CD4-positive, alpha-beta T cell treated with Interleukin-21 for 1 hour (primary cell): ENCODE measurements at places on chromosomes 12 and 14.
A peak's percentile ranks its signal among the peaks of the same experiment; 100 is the strongest.

DNA sequence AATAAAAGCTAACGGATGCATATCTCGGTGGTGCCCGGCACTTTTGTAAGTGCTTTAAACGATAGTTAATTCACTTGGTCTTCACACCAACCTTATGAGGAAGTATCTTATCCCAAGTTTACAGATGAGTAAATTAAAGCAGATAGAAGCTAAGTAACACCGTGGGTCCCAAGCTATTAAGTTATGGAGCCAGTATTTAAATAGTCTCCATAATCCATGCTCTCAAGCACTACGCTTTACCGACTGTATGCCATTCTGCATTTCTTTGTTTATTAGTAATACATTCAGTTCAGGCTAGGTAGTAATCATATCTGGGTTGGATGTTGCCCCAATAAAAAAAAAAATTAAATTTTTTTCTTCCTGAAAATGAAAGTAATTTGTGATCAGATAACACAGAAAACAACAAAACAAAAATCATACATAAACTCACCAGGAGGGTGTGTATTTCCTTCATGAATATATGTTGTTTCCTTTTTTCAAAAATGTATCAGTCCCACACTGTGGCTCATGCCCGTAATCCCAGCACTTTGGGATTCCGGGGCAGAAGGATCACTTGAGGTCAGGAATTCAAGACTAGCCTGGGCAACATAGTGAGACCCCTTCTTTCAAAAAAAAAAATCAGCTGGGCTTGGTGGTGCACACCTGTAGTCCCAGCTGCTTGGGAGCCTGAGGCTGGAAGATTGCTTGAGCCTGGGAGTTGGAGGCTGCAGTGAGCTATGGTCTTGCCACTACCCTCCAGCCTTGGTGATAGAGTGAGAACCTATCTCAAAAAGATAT is 1.4 kb upstream of the M6PR start:
- DNase-seq: peak; percentile 62

DNA sequence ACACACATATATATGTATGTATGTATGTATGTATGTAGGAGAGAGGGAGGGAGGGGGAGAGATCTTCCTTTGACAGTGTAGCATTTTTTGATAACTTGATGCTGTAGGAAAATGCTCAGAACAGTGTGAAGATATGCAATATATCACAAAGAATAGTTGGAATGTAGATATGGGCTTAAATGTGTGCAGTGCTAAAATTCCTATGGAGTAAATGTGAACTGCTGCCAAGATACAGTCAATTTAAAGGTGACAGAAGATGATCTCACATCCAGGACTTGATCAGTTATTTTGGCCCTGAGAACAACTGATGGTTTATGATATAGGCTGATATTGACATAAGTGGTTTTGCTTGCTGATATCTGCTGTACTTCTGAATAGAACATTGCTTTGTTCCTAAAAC is 84.2 kb downstream of the DAAM1 start:
- no peak for DNase-seq

- DNase-seq: no peak
Measured at GRCh38 chr12:59664495-59664894, 68.7 kb downstream of the SLC16A7 start.

GRCh38 chr14:58568322-58568721 is 69.4 kb upstream of the DACT1 start:
- DNase-seq: no peak

DNA sequence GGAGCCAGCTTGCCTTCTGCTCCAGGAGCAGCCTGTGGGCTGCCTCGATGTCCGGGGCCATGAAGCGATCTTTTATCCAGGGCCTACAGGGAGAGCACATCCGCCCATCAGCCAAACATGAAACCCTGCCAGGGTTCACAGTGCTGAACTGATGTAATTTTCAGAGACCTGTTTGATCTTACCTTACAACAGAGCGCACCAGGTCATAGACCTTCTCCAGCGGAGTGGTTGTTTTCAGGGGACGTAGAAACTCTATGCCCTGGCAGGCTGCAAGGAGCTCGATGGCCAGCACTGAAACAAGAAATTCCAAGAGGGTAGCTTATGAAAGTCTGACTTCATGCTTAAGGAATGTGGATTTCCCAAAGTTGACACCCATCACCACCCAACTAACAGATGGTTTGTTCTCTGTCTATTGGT is 19.7 kb downstream of the HAL start:
- no peak for DNase-seq
